Mesenteric fat pad (tissue), 1 donor: ENCODE measurements at places on chromosomes 1 and 21. TPM values are rescaled to one million over a fixed set of nuclear protein-coding genes. Genes with fewer than 3 reads are reported as not detected.

DNA sequence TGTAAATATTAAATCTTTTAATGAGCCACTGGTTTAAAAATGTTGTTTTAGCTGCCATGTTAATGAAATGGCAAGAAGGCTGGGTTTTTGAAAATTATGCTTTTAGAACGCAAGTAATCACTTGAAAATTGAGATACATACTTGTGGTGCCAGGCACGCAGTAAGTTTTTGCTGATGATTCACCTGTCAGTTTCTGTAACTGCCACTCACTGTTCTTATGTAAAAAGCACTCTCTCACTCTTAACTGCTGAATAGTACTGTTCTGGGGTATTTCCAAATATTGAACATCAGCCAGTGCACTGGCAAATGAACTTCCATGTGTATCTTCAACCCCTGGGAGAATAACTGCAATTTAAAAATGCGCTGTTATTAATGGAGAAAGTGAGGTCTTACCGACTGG is 17.9 kb downstream of the LGALS8 start:
- no peak for DNase-seq

DNA sequence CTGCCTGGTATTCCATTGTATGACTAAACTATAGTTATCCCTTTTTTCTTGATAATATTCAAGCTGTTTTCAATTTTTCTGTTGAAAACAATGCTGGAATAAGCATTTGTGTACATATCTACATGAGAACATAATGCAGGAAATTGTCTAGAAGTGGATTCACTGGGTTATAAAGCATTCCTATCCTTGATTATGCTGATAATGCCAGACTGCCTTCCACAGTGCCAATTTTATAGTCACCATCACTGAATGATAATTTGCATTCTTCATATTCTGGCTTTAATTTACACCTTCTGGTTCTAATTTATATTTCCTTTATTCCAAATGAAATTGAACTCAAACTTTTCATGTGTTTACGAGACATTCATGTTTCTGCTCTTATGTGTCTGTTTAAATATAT is 651.0 kb upstream of the PLXNA2 start:
- DNase-seq: no peak

CRB1 gene
- 0.48 TPM for total RNA-seq

AMY1A gene
- not detected for total RNA-seq

GRCh38 chr1:232033285-232033684 is 406.7 kb downstream of the DISC1 start:
- no peak for DNase-seq

NIBAN1 gene
- total RNA-seq: 25.9 TPM

SLC5A9 gene
- 1.0 TPM for total RNA-seq

POGK gene
- 33.8 TPM for total RNA-seq

ZNF593OS gene
- total RNA-seq: not detected

PGLYRP3 gene
- not detected for total RNA-seq

SAMD13 gene
- total RNA-seq: 0.61 TPM

MCOLN2 gene
- total RNA-seq: 0.29 TPM

DNA sequence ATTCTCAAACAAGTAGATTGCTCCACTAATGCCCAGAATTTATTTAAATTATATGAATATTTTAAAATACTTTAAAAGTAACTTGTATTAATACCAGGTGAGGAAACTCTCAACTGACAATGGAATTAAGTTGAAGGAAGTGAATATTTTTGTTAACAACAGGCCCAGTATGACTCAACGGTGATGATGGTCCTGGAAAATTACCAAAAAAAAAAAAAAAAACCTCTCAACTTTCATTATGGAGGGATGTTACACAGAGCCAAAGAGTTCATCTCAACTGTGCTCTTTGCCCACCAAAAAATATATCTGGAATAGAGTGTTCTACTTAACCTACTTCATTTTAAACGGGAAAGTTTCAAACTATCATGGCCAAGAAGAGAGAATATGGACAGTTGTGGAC is 28.3 kb downstream of the CFH start:
- DNase-seq: no peak

DNA sequence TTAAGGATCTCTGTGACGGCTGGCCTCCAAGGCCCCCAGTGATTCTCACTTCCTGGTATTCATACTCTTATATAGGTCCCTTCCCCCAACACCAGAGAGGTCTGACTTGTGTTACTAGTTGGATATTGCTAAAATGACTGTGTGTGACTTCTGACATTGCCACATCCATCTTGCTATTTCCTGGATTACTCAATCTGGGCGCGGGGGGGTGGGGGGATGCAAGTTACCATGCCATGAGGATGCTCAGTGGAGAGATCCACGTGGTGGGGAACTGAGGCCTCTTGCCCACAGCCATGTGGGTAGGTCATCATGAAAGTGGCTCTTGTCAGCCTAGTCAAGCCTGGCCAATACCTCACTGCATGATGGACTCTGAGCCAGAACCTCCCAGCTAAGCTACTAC is 117.0 kb downstream of the UBE2U start:
- DNase-seq: no peak

- no peak for DNase-seq
Observed at GRCh38 chr21:45490049-45490731, 52.0 kb downstream of the SLC19A1 start.

DNA sequence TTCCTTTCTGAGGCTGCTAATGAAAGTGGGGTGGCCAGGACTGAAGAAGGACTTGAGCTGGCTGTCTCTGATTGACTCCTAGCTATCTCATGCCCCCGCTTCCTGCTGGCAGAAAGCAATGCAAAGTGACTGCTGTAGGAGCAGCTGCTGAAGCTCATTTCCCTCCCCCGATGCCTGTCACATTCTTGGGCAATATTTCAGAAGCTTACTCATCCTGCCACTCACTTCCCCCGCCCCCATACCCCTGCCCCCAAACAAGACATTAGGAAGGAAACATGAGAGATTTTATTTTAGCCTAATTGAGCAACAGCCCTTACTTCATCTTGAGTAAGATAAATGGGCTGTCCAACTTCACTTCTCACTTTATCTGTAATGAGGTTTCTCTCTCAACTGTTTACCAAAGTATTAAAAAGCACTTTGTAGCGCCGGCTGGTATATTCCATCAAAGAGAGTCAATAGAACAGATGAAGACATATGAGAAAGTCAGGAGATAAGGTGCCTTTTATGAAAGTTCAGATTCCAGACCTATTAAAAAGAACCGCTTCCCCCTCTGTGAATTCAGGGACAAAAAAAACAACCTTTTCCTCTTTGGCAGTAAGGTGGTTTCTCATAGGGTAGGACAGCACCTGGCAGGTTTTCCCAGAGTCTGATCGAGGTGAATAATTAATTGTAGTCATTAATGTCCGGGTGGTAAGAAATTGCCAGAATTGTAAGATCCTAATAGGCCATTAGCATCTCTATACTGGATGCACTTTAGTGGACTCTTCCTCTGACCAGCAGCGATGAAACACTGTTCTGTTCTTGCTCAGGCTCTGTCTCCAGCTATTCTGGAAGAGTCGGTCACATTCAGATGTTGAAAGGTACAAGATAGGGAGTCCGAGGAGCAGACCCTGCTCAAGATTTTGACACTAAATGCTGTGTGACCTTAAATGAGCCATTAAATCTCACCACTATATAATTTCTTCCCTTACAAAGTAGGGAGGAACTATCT is 70.2 kb downstream of the SH3GLB1 start:
- DNase-seq: no peak

DNA sequence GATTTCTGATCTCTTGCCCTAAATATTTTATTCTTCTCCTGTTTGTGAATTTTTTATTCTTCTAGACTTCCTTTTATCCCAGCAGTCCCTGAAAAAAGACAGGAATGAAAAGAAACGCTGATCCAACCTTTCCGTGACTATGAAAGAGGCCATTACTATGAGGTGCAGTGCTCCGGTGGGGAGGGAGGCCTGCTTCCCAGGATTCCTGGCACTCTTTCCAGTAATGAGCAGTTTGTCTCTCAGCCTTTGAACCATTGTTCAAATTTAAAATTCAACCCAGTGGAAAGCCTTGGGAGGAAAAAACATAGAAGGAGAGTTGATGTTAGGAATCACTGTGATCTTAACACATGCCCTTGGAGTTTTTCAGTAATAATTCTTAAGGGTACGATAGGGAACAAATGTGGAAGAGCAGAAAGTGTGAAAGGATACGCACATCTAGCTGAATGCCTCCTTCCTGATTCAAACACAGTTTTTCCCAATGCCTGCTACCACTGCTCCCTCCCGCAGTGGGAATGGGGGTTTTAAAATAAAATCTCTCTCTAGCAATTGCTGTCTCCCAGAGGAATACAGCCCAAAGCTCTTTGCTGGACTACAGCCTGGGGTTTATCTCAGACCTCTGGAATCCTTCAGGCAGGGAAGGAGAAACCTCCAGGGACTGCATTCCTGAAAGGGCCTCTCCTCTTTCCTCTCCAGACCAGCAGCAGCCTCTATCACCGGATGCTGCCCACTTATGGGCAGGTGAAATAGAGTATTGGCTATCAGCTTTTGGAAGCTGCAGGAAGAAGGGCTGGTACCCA is 6.1 kb downstream of the IER5 start:
- DNase-seq: no peak

DNA sequence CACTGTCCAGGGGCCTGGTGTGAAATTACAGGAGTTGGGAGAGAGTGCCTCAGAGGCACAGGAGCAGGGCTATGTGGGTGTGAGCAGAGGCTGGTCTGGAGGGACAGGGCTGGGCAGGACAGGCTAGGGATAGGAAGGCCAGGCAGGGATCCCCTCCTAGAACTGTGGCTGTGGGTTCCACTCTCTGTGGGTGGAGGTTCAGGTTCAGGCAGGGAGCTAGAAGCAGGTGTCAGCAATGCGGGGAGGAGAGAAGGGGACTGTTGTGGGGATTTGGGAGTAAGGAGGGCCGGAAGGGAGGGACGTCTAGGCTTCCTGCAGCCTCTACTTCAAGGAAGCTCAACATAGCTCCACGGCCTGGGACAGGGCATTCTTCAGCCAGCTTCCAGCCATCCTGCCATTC is 8.3 kb upstream of the GPR61 start:
- peak; percentile 57 for DNase-seq

GRCh38 chr1:182189535-182190066 is 128.1 kb upstream of the ZNF648 start:
- no peak for DNase-seq

- DNase-seq: no peak
Observed at GRCh38 chr21:29777160-29777559, 162.6 kb downstream of the GRIK1 start.

DNA sequence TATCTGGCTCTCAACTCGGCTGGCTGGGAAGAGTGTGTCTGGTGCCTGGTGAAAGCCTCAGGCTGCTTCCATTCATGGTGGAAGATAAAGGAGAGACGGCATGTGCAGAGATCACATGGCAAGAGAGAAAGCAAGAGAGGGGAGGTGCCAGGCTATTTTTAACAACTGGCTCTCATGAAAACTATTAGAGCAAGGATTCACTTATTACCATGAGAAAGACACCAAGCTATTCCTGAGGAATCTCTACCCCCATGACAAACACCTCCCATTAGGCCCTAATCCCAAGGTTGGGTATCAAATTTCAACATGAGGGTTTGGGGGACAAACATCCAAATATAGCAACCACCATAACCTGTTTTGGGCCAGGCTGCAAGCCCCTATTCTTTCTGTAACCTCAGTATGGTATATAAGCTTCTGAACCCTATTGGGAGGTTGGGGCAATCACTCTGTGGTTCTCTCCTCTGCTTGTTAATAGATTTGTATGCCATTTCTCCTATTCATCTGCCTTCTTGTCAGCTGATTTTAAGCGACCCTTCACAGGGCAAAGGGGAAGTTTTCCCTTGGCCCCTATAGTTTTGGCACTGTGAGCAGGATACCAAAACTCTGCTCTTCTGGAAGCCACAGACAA is 179.0 kb upstream of the TNR start:
- DNase-seq: no peak

SLAMF7 gene
- total RNA-seq: 0.64 TPM

GRCh38 chr1:218171302-218171893 is 113.7 kb upstream of the RRP15 start:
- DNase-seq: no peak

GRCh38 chr1:54791880-54792522 is 9.1 kb downstream of the TTC22 start:
- no peak for DNase-seq

DNA sequence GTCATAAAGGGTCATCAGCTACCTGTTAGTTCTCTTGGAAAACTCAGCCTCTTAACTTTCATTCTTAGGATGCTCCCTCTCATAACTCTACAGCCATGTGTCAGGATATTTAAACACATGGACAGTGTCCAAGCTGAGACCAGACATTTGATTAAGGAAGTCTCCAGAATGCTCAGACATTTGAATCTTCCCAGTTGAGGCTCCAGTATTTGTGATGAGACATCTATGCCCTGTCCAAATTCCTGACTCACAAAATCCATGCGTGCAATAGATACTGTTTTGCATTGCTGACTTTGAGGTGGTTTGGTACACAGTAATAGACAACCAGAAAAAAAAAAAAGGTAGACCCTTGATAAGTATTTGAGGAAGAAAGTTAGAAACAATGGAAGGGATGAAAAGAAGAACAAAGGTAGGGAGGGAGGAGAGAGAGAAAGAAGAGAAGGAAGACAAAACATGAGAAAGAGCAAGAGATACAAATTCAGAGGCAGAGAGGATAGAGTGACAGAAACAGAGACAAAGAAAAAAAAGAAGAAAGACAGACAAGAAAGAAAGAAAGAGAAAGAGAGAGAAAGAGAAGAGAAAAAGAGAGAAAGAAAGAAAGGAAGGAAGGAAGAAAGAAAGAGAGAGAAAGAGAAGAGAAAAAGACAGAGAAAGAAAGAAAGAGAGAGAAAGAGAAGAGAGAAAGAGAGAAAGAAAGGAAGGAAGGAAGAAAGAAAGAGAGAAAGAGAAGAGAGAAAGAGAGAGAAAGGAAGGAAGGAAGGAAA is 275.5 kb upstream of the PRMT6 start:
- DNase-seq: no peak

DNA sequence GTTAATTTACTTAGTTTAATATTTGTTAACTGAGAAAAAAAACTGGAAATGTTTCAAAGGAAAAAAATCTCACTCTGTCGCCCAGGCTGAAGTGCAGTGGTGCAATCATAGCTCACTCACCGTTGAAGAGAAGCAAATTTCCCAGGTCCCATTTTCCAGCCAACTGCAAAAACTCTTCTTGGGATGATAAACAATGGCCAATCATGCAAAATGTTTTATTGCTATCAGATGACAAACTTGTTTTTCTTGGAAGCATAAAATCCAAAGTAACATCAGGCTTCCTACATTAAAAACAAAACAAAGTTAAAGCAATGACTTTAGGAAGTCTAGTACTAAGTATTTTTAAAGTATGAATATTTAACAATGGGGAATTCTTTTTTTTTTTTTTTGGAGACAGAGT is 84.9 kb downstream of the LYST start:
- no peak for DNase-seq

DNA sequence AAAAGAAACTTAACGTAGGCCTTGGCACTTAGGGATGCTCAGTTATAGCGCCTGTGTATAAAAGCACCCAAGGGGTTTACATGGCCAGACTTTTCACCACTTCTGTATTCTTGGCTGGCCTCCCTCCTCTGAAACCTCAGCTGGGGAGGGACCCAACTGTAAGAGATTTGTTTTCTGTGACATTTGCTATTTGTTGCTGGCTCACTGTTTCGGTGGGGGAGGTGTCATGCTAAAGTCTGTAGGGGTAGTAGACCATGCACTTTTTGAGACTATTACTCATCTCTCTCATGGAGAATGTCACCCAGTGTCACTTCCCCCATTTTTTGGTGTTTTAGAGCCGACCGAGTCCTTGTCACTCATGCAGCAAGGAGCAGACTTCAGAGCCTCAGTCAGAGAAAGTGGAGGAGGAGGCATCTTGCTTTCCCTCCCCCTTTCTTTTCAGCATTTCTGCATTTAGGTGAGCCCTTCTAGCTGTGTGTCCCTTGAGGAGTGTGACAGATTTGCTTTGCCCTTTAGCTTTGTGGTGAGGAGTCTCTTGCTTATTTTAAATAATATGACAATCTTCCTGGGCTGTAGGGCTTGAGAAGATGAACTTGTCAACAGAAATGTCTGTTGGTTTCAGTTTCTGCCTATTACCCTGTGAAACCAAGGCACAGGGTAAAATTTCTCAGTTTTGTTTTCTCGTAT is 160.1 kb downstream of the FASLG start:
- no peak for DNase-seq

SASS6 gene
- 2.2 TPM for total RNA-seq
